ENCODE measurements at places on chromosomes 4 and X. TPM values are rescaled to one million over a fixed set of nuclear protein-coding genes. Genes with fewer than 3 reads are reported as not detected.

CT45A2 gene
- total RNA-seq: not detected

FGG gene
- total RNA-seq: not detected

RPA4 gene
- total RNA-seq: 0.13 TPM

USP38 gene
- total RNA-seq: 17.6 TPM

POLA1 gene
- 9.3 TPM for total RNA-seq
